ENCODE measurements at places on chromosomes 3 and 15. TPM values are rescaled to one million over a fixed set of nuclear protein-coding genes. Genes with fewer than 3 reads are reported as not detected.

GRCh38 chr3:76497636-76498035 lies 542.3 kb upstream of the ROBO2 start:
- no peak for DNase-seq

GRCh38 chr15:74050556-74051234 lies 31.7 kb downstream of the GOLGA6A start:
- DNase-seq = no peak

Gene TMEM40
- polyA plus RNA-seq = 3.4 TPM

Gene AHSG
- polyA plus RNA-seq = 69.3 TPM

Gene CLEC3B
- 27.0 TPM for polyA plus RNA-seq
